Osteoblast (primary cell): ENCODE measurements at places on chromosomes 12 and 14. TPM values are rescaled to one million over a fixed set of nuclear protein-coding genes. Genes with fewer than 3 reads are reported as not detected.

The MED6 gene
- 32.2 and 40.1 TPM in 2 replicates for total RNA-seq

The TSHR gene
- not detected in 2 replicates for total RNA-seq

The ZNF664 gene
- total RNA-seq = 95.2 and 114 TPM in 2 replicates

The SLC4A8 gene
- 1.2 and 2.9 TPM in 2 replicates for total RNA-seq

The FCF1 gene
- total RNA-seq = 33.3 and 35.1 TPM in 2 replicates

The GLS2 gene
- 0.36 TPM in 1 of 2 replicates, not detected in the other for total RNA-seq

The PLEKHD1 gene
- total RNA-seq = under 0.01 TPM in 2 replicates

The NANOG gene
- under 0.01 TPM in 1 of 2 replicates, not detected in the other for total RNA-seq

The PPP1R12A gene
- 118 and 165 TPM in 2 replicates for total RNA-seq

The TBX3 gene
- total RNA-seq = 11.9 and 14.1 TPM in 2 replicates

The MAP1LC3B2 gene
- 0.29 and 1.1 TPM in 2 replicates for total RNA-seq

The KMT2D gene
- 24.6 and 28.6 TPM in 2 replicates for total RNA-seq

The RDH16 gene
- under 0.01 TPM in 2 replicates for total RNA-seq

The ANKS1B gene
- 2.2 and 2.4 TPM in 2 replicates for total RNA-seq

The GARIN6 gene
- total RNA-seq = not detected in 2 replicates

The TRPV4 gene
- 3.2 and 5.8 TPM in 2 replicates for total RNA-seq

The CABP1 gene
- not detected in 2 replicates for total RNA-seq

The RPL10L gene
- not detected in 2 replicates for total RNA-seq

The SYCP3 gene
- 0.72 and 0.88 TPM in 2 replicates for total RNA-seq

The CCDC60 gene
- total RNA-seq = not detected in 2 replicates

The DHRS2 gene
- under 0.01 and 0.29 TPM in 2 replicates for total RNA-seq

The GUCY2C gene
- total RNA-seq = not detected in 2 replicates
